ENCODE measurements at places on chromosomes 6 and 20. TPM values are rescaled to one million over a fixed set of nuclear protein-coding genes. Genes with fewer than 3 reads are reported as not detected.

- no peak for DNase-seq
Measured at GRCh38 chr6:15502446-15503345, 160.1 kb downstream of the DTNBP1 start.

GRCh38 chr6:139327038-139327437, 35.2 kb upstream of the TXLNB start:
- no peak for DNase-seq

DNA sequence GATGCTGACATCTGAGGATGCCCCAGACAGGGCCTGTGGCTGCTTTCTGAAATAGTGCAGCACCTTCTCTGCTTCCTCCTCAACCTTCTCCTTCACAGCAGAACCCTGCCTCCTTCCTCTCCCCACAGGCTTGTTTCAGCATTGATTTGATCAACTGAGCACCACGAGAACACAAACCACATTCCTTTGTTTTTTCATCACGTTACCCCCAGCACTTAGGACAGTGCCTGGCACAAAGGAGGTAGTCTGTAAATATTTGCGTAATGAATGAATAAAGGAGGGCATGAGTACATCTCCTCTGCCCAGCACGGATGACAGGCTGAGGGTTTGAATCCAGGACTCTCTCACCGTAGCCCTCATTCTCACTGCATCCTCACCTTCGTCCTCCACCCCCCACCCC, 21.3 kb upstream of the WFDC2 start:
- no peak for DNase-seq

- DNase-seq, result peak; percentile 88
Measured at GRCh38 chr20:53839423-53840176, 230.8 kb downstream of the BCAS1 start.

GRCh38 chr6:4055420-4056041, 23.4 kb downstream of the FAM217A start:
- peak; percentile 71 for DNase-seq

DNA sequence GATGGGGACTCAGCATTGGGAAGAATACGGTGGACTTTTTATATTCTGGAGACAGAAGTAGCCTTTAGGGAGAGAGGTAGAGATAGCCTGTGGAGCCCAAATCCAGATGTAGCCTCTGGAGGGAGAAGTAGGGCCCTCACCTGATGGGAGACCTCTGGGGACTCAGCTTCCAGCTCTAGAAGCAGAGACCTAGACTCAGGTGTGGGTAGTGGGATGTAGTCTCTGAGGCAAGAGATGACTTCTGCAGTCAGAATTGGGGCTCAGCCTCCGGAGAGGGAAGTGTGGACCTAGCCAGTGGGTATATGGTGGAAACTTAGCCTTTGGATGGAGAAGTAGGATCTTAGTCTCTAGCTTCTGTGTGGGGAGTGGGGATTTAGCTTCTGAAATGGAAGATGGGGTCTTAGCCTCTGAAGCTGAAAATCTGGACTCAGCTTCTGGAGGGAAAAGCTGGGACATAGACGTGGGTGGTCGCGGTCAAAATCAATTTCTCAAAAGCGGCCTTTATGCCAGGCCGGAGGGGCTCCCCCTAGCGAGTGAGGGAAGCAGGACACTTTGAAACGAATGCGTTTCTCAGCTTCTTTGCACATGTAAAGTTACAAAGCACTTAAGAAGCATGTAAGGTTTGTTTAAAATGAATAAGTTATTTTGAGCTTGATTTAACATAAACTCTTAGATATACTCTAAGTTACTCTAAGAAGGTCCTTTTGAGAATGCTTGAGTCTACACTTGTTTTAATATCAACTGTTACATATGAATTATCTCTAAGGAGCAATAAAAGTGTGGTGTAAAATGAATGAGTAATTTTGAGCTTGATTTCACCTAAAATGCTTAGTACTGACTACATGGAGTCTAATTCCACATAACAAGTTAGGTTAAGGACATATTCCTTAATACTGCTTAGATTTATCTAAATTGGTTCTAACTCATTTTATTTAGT, 12.9 kb upstream of the ZNF343 start:
- DNase-seq, result peak; percentile 87

DNA sequence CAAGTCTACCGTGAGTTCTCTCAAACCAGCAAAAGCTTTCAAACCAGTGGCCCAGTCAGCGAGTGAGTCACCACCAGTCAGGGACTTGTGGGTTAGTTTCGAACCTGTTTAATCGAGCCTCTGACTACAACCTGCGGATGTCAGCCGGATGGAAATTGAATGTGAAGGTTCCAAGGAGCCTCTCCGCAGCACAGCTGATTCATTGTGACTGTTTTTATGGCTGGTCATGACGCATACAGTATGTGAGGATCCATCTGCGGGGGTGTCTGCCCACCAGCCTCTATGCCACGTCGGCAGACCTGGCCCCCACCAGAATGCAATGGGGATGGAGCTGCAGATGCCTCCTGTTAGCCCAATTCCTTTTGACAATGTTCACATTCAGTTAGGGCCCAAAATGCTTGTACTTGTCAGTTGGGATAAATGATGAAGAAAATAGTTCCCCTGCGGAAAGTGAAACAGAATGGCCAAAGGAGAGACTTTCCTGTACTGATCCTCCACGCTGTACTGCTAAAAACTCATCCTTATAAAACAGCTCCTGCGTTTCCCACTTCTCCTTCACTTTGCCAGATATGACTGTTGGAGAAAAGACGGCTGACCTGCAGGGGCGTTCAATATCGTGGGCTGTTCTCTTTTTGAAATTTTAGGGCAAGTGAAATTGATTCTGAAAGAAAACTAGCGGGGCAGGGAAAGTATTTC, 206.6 kb downstream of the TFAP2B start:
- no peak for DNase-seq

- DNase-seq, result no peak
Measured at GRCh38 chr6:52138284-52138683, 47.9 kb upstream of the IL17A start.

DNA sequence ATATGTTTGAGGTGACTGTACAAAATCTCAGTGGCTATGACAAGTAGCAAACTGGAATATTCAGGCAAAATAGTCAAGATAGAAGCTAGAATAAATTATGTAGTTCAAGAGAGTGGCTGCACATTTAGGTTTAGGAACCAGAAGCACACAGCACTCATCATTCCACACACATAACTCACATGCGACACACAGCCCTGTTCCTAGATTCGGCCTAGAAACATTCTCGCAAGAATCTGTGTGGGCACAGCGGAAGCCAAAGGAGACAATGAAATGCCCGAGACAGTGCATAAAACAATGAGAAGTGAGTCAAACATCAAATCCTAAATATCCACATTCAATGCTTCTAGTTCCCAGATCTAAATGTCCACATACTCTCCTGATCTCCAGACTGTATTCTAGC, 9.5 kb upstream of the SUPT3H start:
- no peak for DNase-seq

- no peak for DNase-seq
Measured at GRCh38 chr6:131773284-131773950, 34.4 kb upstream of the ENPP1 start.

GRCh38 chr20:32674362-32674789, 635 bp upstream of the C20orf203 start:
- peak; percentile 91 for DNase-seq

- no peak for DNase-seq
Measured at GRCh38 chr6:68575765-68576439, 59.2 kb upstream of the ADGRB3 start.

DNA sequence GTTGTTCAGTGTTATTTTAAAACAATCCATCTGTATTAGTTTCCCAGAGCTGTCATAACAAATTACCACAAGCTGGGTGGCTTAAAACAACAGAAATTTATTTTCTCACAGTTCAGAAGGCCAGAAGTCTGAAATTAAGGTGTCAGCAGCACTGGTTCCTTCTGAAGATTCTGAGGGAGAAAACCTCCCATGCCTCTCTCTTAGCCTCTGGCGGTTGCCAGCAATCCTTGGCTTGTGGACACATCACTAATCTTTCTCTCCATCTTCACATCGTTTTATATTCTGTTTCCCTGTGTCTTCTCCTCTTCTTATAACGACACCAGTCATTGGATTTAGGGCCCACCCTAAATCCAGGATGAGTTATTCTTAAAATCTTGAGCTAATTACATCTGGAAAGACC, 70.2 kb upstream of the EPB41L1 start:
- DNase-seq, result no peak

DNA sequence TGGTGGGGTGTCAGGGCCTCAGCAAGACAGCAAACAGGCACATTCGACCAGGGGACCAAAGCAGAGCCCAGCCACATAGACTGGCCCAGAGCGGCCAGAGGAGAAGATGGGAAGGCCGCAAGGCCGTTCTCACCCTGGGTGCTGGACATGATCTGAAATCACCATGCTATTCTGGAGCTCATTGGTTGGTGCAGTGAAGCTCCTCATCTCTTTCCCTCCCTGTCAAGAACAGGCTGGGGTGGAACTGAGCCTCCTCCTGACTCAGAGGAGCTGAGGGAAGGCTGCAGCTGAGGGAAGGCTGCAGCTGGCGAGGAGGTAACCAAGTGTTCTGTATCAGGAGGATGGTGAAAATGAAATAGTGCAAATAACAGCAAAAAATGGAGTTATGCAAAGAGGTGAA, 80.0 kb downstream of the AKAP7 start:
- no peak for DNase-seq

GRCh38 chr20:43352996-43353395, 104.7 kb upstream of the SRSF6 start:
- no peak for DNase-seq

- DNase-seq, result no peak
Measured at GRCh38 chr6:159462431-159462830, 230.6 kb downstream of the SOD2 start.

DNA sequence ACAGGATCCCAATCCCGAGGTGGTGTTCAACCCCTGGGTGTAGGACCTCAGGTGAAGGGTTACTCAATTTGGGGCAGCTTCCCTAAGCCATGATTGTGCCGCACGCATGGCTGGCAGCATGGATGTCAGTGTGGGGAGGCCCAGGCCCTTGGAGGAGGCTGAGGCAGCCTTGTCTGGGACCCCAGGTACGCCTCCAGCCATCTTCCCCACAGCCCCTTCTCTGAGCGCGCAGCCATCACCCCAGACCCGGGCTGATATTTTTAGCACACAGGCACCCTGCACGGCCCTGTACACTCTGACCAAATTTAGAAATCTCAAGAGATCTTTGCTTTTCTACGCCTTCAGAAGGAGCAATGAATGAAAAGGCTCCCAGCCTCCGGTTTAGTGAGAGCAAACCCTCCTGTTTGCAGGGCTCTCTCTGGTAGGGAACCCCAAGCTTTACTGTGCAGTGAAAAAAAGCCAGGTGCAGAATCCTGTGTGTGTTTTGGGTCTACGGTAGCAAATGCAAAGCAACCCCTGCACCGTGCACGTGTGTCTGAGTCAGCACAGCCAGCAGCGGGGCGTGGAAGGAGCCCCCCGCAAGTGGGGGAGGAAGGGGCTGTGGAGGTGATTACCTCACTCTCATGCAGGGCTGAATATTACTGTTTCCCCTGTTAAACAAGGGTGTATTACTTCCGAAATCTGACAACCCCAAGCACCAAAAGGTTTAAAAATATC, 44.3 kb downstream of the CTCFL start:
- DNase-seq, result no peak

DNA sequence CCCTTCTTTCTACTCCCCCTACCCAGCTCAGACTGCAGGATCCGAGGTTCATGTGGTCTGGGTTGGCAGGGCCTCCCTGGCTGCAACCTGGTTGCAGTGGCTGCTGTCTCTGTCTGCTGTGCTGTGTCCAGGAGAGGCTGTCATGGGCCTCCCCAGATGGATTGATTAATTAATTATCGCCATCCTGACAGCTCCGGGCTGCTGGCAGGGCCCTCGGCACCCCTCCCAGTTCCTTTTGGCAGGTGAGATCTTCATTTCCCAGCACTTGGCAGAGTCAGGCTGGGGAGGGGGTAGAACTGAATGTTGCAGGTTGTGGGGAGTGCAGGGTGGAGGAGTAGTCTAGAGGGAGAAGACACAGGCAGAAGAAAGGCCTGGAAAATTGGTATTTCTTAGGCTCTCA, 56.7 kb upstream of the ZFAND3 start:
- no peak for DNase-seq

- peak; percentile 76 for DNase-seq
Measured at GRCh38 chr6:144008120-144008811, at the start of gene PLAGL1. Gene PLAGL1, minus strand, starts transcription at chr6:144008259. Its CDS starts 60,123 bp downstream, at chr6:143948136.

GRCh38 chr6:138572885-138573284, 73.6 kb upstream of the NHSL1 start:
- no peak for DNase-seq

DNA sequence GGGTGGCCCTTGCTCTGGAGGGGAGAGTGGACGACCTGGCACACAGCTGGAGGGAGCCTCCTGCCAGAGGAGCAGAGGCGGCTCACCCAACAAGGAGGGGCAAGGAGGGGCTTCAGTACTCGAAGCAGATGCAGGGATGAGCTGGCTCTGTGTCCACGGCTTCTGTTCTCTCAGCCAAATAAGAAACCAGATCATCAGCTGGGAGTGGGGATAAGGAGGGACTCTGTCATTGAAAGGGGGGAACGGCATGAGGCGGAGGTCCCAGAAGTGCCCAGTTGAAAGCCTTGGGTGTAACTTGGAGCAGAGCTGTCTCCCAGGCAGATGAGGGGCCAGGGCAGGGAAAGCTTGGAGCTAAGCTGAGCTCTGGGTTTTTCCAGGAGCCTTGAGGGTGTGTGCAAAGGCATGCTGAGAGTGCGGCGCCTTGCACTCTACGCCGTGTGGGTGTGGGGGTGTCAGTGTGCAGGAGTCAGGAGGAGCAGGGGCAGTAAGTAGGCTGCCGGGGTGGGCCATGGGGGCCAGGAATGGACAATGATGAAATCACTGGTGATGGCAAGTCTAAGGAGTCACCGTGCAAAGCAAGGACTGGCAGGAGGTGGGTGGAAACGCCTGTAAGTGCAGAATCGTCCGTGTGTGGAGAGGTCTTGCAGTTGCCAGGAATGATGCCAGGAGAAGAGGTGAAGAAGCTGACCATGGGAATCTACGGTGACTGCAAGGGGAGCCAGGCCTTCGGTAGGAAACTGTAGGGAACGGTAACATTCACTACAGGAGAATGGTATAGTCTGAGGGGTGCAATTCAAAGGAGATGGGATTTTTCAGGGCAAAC, 85.4 kb upstream of the FOXQ1 start:
- DNase-seq, result no peak

DNA sequence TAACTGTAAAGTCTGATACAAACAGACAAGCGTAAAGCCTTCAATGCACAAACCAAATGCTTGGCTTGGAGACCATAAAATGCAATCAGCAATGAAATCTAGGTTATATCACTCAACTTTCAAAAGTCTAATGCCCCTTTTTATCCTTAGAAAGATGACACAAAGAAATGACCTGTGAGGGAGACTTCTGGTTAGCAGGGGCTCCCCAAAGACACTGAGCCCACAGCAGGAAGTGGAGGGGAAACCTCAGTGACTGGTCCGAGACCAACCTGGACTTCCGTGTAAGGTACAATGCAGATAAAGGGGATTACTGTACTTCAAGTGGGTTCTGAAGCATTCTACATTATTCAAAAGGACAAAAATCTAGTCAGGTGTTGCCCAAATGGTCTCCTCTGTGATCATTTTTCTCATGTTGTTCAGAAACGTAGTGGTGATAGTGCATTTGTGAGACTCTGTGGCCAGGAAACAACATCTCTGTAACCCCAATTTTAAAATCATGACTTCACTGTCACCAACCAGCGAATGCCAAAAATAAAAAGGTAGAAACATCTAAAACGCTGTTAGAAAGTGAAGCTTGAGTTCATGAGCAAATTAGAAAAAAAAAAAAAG, 88.2 kb downstream of the HIVEP2 start:
- peak; percentile 83 for DNase-seq

Gene HDGFL1
- not detected for total RNA-seq

Gene BHLHE23
- not detected for total RNA-seq

Gene DPPA5
- total RNA-seq, result not detected

Gene ABHD16B
- not detected for total RNA-seq

Gene FGD2
- 0.57 TPM for total RNA-seq

Gene MYH7B
- 0.19 TPM for total RNA-seq

Gene TFAP2C
- not detected for total RNA-seq

Gene DEFB124
- total RNA-seq, result not detected

Gene SRPK1
- total RNA-seq, result 163 TPM

Gene MDFI
- not detected for total RNA-seq

Gene MTHFD1L
- total RNA-seq, result 137 TPM

All from activated CD4-positive, alpha-beta T cell treated with anti-CD3 and anti-CD28 coated beads, Interleukin-2, amount 10 ng/mL, durations not matched to agents 24 days and 14 days (primary cell).